Caudate nucleus (tissue), 63 donors: ENCODE measurements at places on chromosomes 13 and 19.

DNA sequence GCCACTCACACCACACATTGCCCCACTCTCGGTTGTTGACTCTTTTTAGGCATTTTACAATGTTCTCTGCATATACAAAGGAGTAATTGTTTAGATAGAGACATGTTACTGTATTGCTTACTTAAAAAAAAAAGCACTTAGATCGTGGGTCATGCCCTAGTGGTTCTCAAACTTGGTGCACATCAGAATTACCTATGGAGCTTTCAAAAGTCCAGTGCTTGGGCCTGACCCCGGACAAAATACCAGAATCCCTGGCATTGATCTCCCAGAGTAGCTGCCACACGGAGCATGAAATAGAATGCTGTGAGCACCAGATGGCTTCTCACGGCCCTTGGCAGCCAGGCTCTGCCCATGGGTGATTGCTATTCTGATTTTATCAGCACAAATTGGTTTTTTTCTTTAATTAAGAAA, 20.0 kb downstream of the ACP7 start:
- no peak for DNase-seq

DNA sequence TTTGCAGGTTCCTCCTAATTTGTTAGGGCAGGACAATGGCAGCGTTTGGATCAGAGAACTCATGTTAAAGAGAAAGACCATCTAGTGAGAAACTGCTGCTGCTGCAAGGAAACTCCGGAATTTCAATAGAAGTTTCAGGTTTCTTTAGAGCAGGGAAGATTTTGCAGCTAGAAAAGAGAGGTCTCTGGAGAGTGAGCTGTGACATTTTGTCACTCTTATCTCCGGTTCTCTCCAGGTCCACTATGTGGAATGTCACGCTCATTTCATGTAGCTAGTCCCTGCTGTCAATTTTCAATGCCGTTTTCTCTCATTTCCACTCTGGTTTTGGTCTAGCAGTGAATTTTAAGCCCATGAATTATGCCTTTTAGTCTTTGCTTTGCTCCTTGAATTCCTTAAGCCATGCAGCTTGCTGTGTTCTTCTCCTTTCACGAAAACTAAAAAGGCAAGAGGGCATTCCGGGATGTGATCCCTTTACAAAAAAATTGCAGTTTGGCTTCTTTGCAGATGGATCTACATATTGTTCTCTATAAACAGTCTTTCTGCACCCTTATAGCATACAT, 46.7 kb upstream of the POSTN start:
- no peak for DNase-seq

GRCh38 chr19:6413291-6413690, 11.3 kb downstream of the KHSRP start:
- no peak for DNase-seq

DNA sequence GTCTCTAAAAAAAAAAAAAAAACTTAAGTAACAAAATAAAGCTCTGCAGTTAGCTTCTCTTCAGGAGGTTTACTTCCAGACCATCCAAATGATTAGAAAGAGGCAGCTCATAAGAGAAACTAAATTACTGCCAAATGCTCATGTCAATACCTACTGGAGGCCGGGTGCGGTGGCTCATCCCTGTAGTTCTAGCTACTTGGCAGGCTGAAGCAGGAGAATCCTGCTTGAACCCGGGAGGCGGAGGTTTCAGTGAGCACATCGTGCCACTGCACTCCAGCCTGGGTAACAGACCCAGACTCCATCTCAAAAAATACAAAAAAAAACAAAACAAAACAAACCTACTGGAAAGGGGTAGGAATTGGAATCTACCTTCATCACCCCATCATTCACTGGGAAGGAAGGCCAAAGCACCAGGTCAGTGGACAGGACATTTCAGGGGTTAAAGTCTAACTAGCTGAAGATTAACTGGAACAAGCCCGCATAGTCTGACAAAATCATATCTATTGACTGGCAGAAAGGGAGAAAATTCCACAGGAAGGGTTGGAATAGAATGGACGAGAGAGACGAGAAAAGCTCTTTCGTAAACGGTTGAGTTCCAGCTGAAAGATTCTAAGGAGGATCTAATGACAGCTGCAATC, 1.3 kb downstream of the ZFP14 start:
- no peak for DNase-seq

DNA sequence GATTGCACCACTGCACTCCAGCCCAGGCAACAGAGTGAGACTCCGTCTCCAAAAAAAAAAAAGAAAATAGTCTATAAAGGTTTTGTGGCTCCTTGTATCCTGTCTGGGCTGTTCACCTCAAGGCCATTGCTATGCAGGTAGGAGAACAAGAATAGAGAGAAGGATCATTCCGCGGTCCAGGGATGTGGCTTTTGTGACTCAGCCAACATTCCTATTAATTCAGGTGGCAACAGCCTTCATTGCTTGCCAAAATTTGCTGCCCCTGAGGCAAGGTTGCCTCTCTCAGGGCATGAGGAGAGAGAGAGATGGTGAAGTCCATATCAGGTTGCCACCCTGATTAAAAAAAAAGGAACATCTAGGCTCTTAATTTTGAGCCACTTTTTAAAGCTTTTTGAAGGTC, 8.0 kb downstream of the ZNF551 start:
- no peak for DNase-seq

GRCh38 chr13:66492479-66492878, 737.7 kb downstream of the PCDH9 start:
- no peak for DNase-seq

DNA sequence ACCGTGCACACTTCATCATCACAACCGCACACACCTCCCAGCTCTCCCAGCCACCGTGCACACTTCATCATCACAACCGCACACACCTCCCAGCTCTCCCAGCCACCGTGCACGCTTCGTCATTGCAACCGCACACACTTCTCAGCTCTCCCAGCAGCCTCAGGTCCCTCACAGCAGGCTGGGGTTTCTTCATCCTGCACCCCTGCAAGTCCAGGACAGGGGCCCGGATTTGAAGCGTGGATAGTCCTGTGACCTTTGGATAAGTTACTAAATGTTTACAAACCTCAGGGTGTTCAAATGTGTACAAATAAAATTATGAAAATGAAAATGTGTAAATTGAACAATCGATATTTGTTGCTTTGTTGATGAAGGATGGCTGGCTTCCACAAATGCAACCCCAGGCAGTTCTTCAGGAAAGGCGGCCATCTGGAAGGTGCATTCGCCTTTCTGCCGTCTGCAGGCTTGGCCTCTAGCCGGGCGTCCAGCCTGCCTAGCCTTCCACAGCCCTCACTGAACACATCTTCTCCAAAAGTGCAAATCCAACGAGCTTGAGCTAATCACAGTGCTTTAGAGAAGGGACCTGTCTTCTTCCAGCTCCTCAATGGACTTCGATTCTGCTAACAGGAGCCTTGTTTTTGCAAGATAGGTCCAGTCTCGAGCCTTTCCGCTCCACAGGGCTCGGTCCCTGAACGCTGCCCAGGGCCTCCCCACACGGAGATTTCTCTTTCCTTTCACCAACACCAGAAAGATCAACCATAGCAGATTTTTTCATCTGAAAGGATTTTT, 74.2 kb downstream of the SPACA7 start:
- no peak for DNase-seq

DNA sequence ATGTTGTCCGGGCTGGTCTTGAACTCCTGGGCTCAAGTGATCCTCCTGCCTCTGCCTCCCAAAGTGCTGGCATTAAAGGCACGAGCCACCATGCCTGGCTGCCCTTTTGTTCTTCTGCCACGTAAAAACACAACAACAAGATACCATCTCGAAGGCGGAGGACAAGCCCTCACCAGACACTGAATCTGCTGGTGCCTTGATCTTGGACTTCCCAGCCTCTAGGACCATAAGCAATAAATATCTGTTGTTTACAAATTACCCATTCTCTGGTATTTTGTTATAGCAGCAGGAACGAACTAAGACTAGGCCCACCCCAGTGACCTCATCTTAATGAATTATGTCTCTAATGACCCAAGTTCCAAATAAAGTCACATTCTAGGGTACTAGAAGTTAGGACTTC, 128.4 kb upstream of the CACNA1A start:
- DNase-seq, result no peak

DNA sequence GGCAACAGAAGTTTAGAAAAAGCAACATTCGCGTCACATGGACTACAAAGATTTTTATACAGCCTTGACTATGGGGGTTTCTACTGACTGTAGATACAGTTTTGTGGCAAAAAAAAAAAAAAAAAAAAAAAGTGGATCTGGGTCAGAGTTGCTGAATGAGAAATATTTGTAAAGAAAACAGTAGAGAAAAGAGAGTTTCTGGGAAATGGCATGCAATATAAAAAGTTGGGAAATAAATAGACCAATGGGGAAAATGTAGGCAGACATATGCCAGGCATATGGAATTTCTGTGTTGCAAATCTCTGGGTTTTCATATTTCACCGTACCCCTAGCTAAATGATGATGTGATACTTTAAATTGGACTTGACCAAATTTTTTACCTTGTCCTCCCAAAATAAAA, 315.3 kb downstream of the EFNB2 start:
- no peak for DNase-seq

GRCh38 chr13:76872675-76873074, 13.5 kb downstream of the KCTD12 start:
- no peak for DNase-seq

DNA sequence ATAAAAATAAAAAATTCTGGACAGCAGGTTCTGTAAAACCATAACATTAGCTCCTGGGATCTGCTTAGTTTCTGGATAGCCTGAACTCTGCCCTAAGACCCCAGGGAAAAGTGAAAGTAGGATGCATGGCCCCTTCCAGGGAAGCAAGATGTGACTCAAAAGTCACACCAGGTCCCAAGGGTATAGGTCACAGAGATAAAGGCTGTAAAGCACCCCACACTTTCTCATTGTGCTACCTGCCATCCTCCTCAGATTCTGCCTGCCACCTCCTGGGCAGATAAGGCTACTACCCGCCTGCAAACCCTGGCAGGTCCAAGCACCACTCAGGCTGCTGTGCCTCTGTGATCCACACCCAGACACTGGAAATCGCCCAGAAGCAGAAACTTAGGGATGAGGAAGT, 20.6 kb downstream of the FFAR2 start:
- DNase-seq, result peak; percentile 8

DNA sequence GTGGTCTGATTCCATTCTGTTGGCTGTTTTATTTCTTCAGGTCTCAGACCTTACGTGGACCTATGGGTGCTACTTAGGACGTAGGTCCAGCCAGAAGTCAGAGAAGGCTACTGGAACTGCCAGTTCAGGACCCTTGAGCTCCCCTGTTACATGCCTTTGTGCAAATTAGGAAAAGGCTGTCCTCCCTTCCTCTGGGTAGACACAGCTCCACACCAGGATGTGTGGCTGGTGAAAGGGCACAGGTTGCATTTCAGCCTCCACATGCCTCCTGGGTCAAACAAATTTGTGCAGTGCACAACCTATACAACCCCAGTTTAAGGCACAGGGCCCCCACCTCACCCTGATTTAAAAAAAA, 43.9 kb upstream of the MAP3K10 start:
- DNase-seq, result no peak

GRCh38 chr13:76795701-76796695, 90.2 kb downstream of the KCTD12 start:
- no peak for DNase-seq

DNA sequence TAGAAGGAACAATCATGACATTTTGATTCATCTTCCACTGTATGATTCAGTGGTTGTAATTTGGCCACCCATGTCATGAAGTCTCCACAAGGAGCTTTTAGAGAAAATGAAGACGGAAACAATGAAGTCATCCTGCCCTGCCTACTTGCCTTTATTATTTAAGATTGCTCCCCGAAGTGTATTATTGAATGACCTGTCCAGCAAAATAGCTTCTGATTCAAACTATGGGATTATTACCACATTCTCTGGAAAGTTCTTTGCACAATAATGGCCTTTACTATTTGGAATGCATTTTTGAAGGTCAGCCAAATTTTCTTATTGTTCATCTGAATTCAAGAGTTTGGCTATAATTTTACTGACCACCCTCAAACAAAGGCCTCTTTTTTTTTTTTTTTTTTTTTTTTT, 77.8 kb upstream of the RFC3 start:
- no peak for DNase-seq

DNA sequence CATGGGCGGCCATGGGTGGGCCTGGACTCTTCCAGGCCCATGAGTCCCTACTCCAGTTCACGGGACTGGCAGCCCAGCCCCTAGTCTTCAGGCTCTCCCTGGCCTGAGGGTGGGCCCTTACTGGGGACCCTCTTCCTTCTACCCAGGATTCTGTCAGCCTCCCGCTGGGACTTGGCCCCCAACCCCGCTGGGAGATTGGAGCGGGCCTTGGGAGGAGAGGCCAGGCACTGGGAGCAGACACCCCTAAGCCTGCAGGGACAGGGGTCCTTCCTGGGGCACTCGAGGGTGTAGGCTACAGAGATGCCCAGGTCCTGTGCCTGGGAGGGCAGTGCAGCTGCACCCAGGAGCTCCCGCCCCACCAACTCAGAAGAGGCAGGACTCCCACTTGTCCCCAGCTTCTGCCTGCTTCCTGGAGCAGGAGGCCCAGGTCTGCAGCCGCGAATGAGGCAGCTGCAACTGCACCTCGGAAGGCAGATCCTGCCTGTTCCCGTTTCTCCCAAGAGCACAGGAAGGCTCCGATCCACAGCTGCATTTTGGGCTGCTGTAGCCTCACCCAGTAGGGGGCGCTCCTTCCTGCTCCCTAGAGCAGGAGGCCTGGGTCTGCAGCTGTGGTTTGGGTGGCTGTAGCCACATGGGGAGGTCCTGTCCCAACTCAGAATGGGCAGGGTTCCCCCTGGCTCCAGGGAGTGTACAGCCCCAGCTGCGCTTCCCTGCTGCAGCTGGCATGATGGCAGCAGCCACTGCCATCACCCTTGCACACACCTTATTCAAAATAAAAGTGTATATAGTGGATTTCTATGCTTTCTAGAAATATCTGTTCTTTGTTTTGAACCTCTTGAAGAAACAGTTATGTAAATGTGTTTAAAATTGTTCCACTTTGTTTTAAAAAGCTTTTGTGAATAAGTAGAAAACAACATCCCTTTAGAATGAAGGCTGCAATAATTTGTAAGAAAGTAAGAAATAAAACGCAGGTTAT, 46.8 kb downstream of the TEX26 start:
- no peak for DNase-seq
